ENCODE measurements at places on chromosomes 12 and 14. TPM values are rescaled to one million over a fixed set of nuclear protein-coding genes. Genes with fewer than 3 reads are reported as not detected.

- no peak for DNase-seq
These were observed 10.8 kb upstream of the GPRC5A start for GRCh38 chr12:12880537-12880936.

GRCh38 chr12:75533239-75533638, 21.8 kb upstream of the KRR1 start:
- DNase-seq = no peak

Gene MANSC1
- 48.0 TPM for total RNA-seq

Gene CLEC4E
- total RNA-seq = not detected
